Right atrium auricular region (tissue), 2 donors: ENCODE measurements at places on chromosomes 1 and 21. TPM values are rescaled to one million over a fixed set of nuclear protein-coding genes. Genes with fewer than 3 reads are reported as not detected.

- DNase-seq, result no peak
- H3K27me3 ChIP-seq, result no peaks in the 10 kb centered on the region
Measured at GRCh38 chr21:17590430-17590829, 22.3 kb downstream of the BTG3 start.

DNA sequence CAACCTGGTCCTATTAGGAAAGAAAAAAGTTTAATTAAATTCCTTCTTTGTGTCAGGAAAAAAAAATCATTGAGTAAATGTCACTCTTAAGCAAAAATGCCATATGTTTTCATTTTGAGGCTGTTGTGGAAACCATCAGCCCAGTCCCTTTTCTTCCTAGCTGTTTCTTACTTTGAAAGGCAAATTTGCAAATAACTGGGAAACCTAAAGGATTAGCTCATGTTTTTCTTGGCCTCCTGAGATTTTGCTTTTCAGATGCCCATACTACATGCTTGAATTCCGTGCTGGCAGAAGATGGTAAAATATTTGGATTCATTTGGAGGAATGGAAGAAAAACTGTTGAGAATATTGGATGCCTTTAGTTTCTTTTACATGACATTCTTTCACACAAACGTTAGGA lies 182.1 kb upstream of the ADAMTS5 start:
- peaks cover 2% of the 10 kb centered on the region for H3K4me1 ChIP-seq
- H3K4me3 ChIP-seq, result no peak overlapping the region
- no peak for DNase-seq
- no peaks in the 10 kb centered on the region for H3K27me3 ChIP-seq
- H3K27ac ChIP-seq, result no peak overlapping the region

GRCh38 chr1:29238620-29239002 lies 2.3 kb downstream of the PTPRU start:
- no peaks in the 10 kb centered on the region for H3K36me3 ChIP-seq
- H3K27me3 ChIP-seq, result no peaks in the 10 kb centered on the region
- peaks cover 21% of the 10 kb centered on the region for H3K4me1 ChIP-seq
- peak overlapping the region; percentile 55 for H3K27ac ChIP-seq

GRCh38 chr1:232059726-232060374 lies 433.3 kb downstream of the DISC1 start:
- H3K27me3 ChIP-seq, result no peaks in the 10 kb centered on the region
- H3K27ac ChIP-seq, result no peak overlapping the region
- no peak for DNase-seq
- no peaks in the 10 kb centered on the region for H3K4me1 ChIP-seq

- no peak overlapping the region for H3K4me3 ChIP-seq
- DNase-seq, result no peak
- no peaks in the 10 kb centered on the region for H3K27me3 ChIP-seq
- no peaks in the 10 kb centered on the region for H3K4me1 ChIP-seq
Measured at GRCh38 chr1:225388372-225388771, 39.5 kb downstream of the LBR start.

- H3K27me3 ChIP-seq, result no peaks in the 10 kb centered on the region
- H3K36me3 ChIP-seq, result no peaks in the 10 kb centered on the region
- no peak overlapping the region for H3K4me3 ChIP-seq
- DNase-seq, result no peak
Measured at GRCh38 chr1:18001725-18002124, 105.9 kb upstream of the IGSF21 start.

GRCh38 chr1:214550857-214551435 lies 456 bp downstream of the PTPN14 start:
- H3K27me3 ChIP-seq, result no peaks in the 10 kb centered on the region
- no peaks in the 10 kb centered on the region for H3K36me3 ChIP-seq
- DNase-seq, result no peak
- peaks cover 38% of the 10 kb centered on the region for H3K4me1 ChIP-seq
- peak overlapping the region; percentile 97 for H3K27ac ChIP-seq

- no peak overlapping the region for H3K27ac ChIP-seq
- no peak overlapping the region for H3K4me3 ChIP-seq
- no peaks in the 10 kb centered on the region for H3K4me1 ChIP-seq
- DNase-seq, result no peak
- H3K36me3 ChIP-seq, result no peaks in the 10 kb centered on the region
Measured at GRCh38 chr1:186997877-186998276, 169.1 kb downstream of the PLA2G4A start.

The BMP8B gene
- 0.63 TPM for total RNA-seq

- no peaks in the 10 kb centered on the region for H3K36me3 ChIP-seq
- H3K27me3 ChIP-seq, result no peaks in the 10 kb centered on the region
- no peak overlapping the region for H3K27ac ChIP-seq
- no peaks in the 10 kb centered on the region for H3K4me1 ChIP-seq
- H3K4me3 ChIP-seq, result no peak overlapping the region
- DNase-seq, result no peak
Measured at GRCh38 chr1:190286111-190286510, 191.6 kb downstream of the BRINP3 start.

The HCN3 gene
- 0.41 TPM for total RNA-seq

- no peaks in the 10 kb centered on the region for H3K27me3 ChIP-seq
- no peaks in the 10 kb centered on the region for H3K36me3 ChIP-seq
- DNase-seq, result no peak
- no peak overlapping the region for H3K27ac ChIP-seq
- H3K4me3 ChIP-seq, result no peak overlapping the region
- no peaks in the 10 kb centered on the region for H3K4me1 ChIP-seq
Measured at GRCh38 chr1:84427250-84428188, 29.2 kb downstream of the DNASE2B start.

The KPNA6 gene
- total RNA-seq, result 54.6 TPM

The SLC35A3 gene
- 8.7 TPM for total RNA-seq

The GPR52 gene
- total RNA-seq, result 0.98 TPM
